CD4-positive, alpha-beta T cell treated with Interferon gamma for 1 hour (primary cell): ENCODE measurements at places on chromosomes 7 and 10.

DNA sequence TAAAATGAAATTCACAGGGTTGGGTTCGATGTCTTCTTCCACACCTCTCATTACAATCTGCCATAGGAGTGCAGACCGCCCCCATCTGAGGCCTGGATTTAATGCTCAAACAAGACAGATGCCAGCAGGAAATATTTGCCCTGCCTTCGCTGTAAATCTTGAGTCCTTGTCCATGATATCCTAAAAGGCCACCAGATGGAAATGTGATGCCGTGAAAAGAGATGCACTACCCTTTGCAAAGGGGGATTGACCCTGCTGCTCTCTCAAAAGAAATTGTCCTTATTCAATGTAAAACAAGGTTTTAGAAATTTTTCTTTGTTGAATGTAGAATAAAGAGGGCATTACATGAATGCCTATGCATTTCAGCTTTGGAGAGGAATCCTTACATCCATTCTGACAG is 37.5 kb downstream of the AGAP4 start:
- DNase-seq, result no peak

GRCh38 chr10:11521860-11522259 is 89.6 kb downstream of the USP6NL start:
- DNase-seq, result no peak

DNA sequence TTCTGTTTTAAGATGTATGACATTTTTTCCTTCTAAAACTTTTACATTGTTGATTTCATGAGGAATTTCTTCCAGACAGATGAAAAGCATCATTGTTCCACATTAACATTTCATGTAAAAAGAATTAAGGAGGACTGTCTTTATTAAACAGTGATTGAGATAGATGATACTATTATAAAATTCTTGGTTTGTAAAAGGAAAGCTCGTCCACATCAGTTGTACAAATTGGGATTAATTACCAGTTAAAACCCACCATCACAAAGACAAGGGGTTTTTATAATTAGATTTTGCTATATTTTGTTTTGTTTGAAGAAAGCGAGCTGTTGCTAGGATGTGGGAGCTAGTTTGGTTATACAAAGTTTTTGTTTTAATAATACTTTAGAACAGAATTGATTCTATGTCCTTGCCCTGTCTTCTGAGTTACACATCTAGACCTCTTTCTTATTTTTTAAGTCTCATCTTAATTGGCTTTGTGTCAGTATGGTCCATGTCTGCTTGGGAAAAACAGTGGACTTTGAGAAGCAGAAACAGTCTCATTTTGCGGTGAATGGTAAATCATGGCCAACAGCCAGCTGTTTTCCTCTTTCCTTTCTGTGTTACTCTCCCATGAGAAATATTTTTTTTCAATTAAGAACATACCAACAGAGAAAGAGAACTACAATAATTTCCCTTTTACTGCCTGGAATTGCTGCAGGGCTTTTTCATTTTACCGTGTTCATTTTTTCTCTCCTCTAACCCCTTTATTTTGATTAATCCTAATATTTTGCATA is 3.2 kb downstream of the TES start:
- DNase-seq, result no peak

DNA sequence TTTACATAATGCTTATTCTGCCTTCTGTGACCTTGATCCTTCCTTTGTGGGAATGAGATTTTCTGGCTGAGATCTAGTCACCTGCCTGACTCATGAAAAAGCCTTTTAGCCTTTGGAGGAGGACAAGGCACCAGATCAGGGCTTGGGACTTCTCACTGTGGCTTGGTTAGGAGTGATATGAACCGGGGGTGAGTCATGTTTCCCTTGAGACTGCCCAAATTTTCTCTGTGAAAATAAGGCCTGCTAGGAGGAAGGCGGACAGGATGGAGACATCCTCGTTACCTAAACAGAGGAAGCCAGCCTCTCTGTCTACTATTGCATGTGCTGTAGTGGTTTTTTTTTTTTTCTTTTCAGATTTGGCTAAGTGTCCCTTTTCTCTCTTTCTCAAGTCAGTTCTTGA is 57.8 kb downstream of the EVX1 start:
- no peak for DNase-seq

DNA sequence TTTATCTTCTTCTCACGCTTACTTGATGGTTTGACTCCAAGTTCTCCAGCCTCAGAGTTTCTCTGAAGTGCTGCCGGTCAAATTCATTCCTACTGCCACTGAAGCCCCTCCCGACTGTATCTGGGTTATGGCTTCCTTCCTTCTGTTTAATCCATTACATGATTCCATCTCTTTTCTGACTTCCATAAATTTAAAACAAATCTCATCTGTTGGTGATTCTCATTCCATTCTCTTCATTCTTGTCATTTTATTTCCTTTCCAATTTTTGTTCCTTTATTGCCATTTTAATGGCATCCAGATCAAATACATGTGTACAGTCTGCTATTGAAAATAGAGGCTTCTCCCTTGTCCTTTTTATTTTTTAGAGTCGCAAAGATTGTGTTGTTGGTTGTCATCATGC is 25.4 kb upstream of the HIBADH start:
- DNase-seq, result no peak

DNA sequence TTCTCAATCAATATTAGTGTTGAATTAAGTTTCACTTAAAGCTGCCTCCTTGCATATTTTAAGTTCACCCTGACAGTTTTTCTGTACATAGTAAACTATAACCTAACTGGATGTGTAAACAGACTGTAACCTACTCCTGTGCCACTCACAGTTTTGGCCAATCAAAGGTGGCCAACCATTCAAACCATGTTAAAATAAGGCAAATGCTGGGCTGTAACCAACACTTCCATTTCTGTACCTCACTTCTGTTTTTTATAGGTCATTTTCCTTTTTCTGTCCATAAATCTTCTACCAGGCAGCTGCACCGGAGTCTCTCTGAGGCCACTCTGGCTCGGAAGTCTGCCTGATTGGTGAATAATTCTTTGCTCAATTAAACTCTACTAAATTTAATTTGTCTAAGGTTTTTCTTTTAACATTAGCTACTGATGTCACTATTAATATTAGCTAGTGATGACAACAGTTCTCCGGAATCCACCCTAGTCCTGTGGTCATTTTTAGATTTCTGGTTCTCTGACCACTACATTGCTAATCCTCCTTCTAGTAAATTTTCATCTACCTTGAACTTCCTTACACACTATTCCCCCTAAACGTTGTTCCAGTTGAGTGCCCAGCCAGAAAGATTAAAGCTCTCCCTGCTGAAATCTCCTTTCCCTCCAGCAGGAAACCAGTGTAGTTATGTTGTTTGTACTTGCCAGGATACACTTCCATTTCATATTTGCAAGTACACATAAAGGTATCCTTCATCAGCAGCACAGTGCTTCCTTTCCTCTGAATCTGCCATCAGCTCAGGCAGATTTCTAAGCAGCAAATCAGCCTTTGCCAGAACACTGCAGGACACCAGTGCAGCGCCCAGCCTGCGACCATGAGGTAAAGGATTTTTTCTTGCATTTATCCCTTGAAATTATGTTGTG is 18.6 kb upstream of the IFIT2 start:
- no peak for DNase-seq

- no peak for DNase-seq
Observed at GRCh38 chr7:142638581-142638980, 110.7 kb upstream of the PRSS1 start.

- no peak for DNase-seq
Observed at GRCh38 chr10:129966889-129967578, 3.0 kb upstream of the EBF3 start.

GRCh38 chr10:86419101-86419500 is 52.5 kb upstream of the GRID1 start:
- DNase-seq, result no peak

DNA sequence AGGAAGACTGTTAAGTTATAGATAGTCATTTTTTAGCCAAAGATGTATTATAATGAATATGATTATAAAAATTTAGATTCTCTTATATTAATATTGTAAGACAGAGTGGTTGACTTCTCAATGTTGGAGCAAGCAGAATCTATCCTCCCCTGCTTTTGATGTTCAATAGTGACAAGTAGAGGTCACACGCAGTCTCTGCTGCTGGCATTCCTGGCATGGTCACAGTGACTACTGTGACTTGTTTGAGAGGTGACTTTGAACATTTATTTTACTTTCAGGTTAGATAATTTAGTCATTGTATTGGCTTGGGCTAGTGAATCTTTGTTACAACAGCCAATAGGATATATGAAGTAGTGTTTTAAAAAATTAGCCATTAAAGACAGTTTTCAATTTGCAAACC is 13.7 kb upstream of the CD36 start:
- no peak for DNase-seq

DNA sequence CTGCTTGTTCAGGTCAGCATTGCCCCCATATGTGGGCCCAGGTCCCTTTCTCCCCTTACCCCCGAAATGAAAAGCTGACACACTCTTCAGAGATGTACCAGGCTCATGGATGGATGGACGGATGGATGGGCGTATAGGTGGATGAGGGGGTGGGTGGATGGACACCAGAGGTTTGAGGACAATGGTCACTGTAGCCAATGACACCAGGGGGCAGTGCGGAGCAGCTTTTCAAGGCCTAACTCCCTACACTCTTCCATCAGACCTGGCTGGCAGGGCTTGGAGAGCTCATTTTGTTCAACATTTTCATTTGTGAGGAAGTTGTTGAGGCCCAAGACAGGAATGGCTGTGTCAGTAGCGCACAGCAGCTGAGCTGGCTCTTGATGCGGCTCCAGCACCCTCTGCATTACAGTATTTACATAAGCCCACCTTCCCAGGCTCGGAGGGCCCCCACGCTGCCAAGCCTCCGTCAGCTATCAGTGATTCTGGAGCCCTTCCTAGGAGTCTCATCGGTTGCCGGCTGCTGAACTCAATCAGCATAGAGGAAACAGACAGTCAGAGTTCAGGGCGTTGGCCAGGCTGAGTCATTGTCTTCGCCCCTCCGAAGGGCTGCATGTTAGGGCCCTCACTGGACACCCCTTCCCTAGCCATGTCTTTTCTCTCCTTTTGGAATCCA is 11.6 kb upstream of the FFAR4 start:
- DNase-seq, result peak; percentile 46

- no peak for DNase-seq
Observed at GRCh38 chr10:63007112-63007511, 126.0 kb upstream of the NRBF2 start.

GRCh38 chr10:18753312-18753895 is 94.2 kb downstream of the ARL5B start:
- DNase-seq, result no peak

GRCh38 chr10:96708456-96708855 is 11.9 kb downstream of the PIK3AP1 start:
- peak; percentile 46 for DNase-seq

- DNase-seq, result no peak
Observed at GRCh38 chr7:51613911-51614357, 297.3 kb upstream of the COBL start.

DNA sequence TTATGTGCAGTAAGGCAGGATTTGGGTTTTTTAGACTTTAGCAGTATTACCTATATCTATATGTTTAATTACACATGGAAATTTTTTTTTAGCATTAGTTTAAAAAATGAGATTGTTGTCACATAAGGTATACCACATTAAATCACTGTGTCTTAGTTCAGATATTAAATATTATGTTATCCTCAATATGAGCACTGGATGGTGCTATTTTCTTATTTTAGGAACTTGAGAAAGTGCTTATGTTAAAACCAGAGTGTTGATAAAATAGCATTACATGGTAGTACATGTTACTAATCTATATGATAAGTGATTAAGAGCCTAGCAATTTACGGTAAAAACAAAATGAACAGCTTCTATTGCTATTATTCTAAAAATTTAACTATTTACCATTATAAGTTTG is 28.8 kb downstream of the MIOS start:
- DNase-seq, result no peak

- DNase-seq, result no peak
Observed at GRCh38 chr10:17836942-17837341, 27.8 kb downstream of the MRC1 start.

DNA sequence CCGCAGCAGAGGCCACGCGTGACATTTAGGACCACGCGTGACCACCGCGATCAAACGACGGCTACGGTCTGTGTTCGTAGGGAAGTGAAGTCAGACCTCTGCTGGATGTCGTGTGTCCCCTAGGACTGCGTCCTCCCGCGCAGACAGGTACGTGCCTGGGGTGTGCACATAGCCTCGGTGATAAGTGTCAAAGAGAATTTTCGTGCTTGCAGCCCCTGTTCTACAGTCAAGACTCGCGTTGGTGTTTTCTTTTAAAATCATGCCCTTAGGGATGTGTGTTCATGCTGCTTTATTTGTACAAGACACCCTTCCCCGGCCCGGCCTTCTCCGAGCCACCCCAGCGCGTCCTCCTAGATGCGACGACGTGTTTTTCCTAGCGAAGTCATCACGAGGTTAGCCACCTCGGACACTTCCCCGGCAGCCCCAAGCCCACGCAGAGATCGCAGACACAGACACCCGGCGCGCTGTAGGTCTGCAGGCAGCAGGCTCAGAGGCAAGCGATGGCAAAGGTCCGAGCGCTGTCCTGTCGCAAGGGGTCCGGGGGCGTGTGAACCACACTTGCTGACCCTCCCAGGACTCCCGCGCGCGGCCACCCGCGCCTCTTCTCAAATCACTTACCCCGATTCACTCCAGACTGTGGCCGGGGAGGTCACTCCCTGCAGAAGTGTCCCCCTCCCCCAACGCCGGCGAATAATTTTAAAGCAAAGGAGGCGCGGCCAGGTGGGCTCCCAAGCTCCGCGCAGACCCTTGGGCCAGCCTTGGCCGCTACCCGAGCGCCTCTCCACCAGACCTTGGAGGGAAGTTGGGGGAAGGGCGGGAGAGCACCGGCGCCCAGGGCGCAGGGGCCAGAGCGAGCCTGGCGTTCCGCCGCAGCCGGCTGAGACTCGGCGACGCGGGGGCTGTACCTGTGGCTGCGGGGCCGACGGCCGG is 552 bp downstream of the MKX start:
- DNase-seq, result no peak

- no peak for DNase-seq
Observed at GRCh38 chr10:63976538-63976937, 455.3 kb downstream of the REEP3 start.

GRCh38 chr7:35504365-35504764 is 190.6 kb downstream of the HERPUD2 start:
- DNase-seq, result no peak

DNA sequence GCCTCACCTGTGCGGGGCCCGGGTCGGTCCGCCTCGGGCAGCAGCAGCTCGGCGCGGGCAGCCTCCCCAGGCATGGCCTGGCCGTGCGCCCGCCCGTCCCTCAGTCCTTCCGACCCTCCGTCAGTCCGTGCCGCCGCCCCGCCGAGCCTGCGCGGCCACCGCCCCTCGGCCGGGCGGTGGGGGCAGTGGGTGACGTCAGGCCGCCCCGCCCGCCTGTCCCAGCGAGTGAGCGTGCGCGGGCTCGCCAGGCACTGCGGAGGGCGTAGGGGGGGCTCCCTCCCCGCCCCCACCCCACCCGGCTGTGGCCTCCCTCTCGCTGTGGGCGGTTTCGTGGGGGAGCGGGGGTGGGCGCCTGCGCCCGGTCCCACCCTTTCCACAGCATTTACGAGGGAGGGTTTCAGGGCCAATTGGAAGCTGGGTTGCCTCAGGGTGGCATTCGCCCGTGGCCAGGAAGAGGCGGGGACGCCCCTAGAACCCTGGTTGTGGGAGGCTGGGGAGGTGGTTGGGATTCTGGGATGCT is at the start of gene NACAD:
Gene NACAD, minus strand, starts transcription at position 149 of the 520 bp plus-strand sequence. Its CDS starts 75 bp downstream, at position 74.
- peak; percentile 26 for DNase-seq
